ENCODE measurements at places on chromosomes 11 and 22. TPM values are rescaled to one million over a fixed set of nuclear protein-coding genes. Genes with fewer than 3 reads are reported as not detected.

Gene PARVA
- 22.9 TPM for total RNA-seq

DNA sequence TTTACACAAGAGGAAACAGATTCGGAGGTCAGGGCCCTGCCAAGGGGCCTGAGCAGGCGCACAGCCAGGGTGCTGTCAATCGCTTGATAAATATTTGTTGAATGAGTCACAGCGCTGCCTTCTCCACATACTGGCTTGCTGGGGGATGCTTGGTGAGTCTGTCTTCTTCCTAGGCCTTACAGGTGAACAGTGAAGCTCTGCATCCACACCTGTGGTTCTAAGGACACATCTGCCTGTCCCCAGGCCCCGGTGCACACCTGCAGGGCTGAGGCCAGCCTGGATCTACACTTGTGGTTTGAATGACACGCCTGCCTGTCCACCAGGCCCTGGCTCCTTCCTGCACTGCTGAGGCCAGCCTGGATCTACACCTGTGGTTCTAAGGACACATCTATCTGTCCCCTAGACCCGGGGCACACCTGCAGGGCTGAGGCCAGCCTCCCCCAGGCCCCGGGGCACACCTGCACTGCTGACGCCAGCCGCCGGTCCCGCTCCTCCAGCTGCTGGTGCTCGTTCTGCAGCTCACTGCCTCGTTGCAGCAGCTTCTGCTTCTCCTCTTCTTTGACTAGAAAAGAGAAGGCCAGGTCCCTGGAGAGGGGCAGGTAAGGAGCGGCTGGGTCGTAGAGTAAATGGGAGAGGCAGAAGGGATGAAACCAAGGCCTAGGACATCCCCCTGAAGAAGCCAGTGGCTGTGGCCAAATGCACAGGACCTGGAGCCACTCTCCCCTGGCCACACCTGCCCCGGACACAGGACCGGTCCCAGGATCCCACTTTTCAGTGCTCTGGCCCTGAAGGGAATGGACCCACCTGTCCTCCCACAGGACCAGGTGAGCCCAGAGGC lies 124.6 kb downstream of the PHF21B start:
- peaks cover under 1% of the 10 kb centered on the region for H3K36me3 ChIP-seq
- H3K27ac ChIP-seq: no peak overlapping the region
- no peak overlapping the region for H3K4me3 ChIP-seq
- peak; percentile 69 for DNase-seq

Gene PATE4
- total RNA-seq: not detected

DNA sequence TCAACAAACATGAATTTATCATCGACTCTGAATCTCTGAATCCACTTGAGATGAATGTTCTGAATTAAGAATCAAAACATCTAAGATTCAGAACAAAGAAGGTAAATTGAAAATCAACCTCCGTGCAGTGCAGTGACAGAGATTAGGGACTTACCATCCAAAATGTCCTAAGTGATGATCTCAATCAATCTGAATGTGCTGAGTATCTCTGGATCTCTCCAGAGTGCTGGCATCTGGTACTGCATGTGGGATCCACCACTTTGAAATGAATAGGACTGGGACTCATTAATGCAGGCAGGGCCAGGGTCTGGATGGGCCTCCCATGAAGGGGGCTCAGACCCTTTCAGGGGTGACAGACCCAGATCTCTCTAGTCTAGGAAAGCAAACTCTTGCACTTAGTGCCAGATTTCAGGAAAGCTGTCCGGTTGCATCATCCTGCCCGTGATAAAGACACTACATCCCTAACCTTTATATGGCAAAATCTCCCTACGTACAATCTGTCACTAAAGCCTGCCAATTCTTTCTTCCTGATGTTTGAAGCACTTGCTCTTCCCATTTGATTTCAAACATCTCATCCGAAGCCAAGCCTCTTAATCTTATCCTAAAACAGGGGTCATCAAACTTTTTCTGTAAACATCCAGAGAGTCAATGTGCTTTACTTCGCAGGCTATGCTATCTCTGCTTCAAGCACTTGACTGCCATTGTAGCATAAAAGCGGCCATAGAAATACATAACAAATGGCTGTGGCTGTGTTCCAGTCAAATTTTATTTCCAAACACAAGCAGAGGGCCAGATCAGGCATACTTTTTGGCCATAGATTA lies 263.3 kb downstream of the LARGE1 start:
- H3K27ac ChIP-seq: no peak overlapping the region
- no peak overlapping the region for H3K4me3 ChIP-seq
- no peaks in the 10 kb centered on the region for H3K27me3 ChIP-seq
- DNase-seq: no peak

Gene APOA4
- total RNA-seq: not detected

DNA sequence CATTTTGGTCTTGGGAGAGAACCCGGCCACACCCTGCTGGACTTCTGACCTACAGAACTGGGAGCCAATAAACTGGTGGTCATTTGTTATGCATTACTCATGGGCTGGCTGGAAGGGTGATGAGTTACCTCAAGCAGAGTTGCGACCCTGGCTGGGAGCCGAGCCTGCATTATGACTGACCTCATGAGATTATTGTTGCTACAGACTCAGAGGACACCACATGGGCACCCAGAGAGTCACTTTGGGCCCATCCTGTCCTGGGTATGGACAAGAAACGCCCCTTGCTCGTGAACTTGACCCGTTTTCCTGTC lies 531.7 kb downstream of the TBC1D22A start:
- H3K4me3 ChIP-seq: no peak overlapping the region
- H3K27me3 ChIP-seq: peaks cover 61% of the 10 kb centered on the region
- no peak for DNase-seq

GRCh38 chr11:20364341-20364792 lies 853 bp downstream of the HTATIP2 start:
- H3K4me1 ChIP-seq: peaks cover 38% of the 10 kb centered on the region
- peak; percentile 26 for DNase-seq
- peaks cover 35% of the 10 kb centered on the region for H3K36me3 ChIP-seq
- H3K27me3 ChIP-seq: no peaks in the 10 kb centered on the region
- H3K27ac ChIP-seq: peak overlapping the region; percentile 82

GRCh38 chr22:20054485-20054884 lies 25.6 kb upstream of the DGCR8 start:
- DNase-seq: no peak
- peaks cover 8% of the 10 kb centered on the region for H3K36me3 ChIP-seq
- no peak overlapping the region for H3K27ac ChIP-seq
- no peaks in the 10 kb centered on the region for H3K4me1 ChIP-seq
- H3K27me3 ChIP-seq: no peaks in the 10 kb centered on the region

GRCh38 chr11:5922749-5923426 lies 19.2 kb upstream of the OR56A3 start:
- no peaks in the 10 kb centered on the region for H3K36me3 ChIP-seq
- H3K4me1 ChIP-seq: no peaks in the 10 kb centered on the region
- no peaks in the 10 kb centered on the region for H3K27me3 ChIP-seq
- H3K4me3 ChIP-seq: no peak overlapping the region
- DNase-seq: no peak

- H3K27me3 ChIP-seq: no peaks in the 10 kb centered on the region
- peaks cover 22% of the 10 kb centered on the region for H3K36me3 ChIP-seq
- H3K27ac ChIP-seq: no peak overlapping the region
- H3K4me3 ChIP-seq: no peak overlapping the region
- no peaks in the 10 kb centered on the region for H3K4me1 ChIP-seq
Observed at GRCh38 chr11:63951779-63952536, 13.2 kb downstream of the NAA40 start.
